ENCODE measurements at places on chromosomes 11 and 22.

DNA sequence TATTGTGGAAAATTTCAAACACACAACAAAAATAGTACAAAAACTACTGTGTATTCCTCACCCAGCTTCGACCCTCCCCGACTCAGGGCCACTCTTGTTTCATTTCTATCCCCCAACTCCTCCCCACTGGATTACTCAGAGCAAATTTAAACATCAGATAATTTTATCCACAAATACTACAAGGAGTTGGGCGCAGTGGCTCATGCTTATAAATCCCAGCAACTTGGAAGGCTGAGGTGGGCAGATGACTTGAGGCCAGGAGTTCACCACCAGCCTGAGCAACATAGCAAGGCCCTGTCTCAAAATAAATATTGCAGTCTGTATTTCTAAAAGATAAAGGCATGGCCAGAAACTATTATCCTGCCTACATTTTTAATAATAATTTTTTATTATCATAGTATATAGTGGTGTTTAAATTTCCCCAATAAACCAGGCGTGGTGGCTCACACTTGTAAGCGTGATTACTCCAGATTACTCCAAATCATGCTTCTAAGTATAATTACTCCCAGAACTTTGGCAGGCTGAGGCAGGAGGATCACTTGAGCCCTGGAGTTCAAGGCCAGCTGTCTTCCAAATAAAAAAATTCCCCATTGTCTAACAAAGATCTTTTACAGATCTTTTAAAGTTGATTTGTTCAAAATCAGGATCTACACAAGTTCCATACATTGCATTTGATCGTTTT is 39.8 kb downstream of the LRRC32 start:
- no peak for DNase-seq

GRCh38 chr11:18765554-18765953 is 26.0 kb downstream of the PTPN5 start:
- no peak for DNase-seq

DNA sequence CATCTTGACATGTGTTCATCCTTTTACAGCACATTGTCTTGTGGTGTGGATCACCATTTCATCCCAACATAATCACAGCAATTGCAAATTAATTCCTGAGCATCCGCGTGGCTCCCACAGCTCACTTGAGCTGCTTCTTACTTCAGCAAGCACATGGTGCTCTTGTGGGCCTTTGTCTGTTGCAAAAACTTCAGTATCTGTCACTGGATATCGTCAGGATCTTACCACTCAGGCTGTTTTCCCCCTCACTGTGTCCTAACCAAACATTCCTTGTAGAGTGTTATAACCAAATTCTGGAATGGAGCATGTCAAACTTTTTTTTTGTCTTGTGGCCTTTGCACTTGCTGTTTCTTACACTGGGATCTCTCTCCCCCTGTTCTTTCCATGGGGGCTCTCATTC is 683.1 kb upstream of the ARHGAP42 start:
- no peak for DNase-seq

DNA sequence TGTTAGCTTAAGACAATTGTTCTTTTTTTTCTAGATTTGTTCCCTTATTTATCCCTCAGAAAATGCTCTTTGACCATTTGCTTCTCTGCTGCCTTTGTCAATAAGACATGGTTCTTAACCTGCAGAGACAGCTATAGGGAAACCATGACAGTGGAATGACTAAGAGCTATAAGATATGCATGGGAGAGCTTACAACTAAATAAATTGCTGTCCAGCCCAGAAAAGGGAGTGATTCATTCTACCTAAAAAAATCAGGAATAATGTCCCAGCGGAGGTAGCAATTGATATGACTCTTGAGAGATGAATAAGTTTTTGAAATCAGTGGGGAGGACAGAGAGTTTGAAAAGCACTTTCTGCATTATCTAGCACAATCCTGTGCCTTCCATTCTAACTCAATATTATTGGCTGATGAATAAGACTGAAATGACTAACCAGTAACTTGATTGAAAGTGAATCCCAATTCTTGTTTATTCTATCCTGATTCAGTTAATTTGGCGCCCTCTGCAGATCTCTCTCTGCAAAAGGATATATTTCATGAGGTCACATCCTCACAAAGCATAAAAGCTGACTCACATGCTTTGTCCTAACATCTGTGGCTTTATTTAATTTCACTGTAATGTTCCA is 680.5 kb upstream of the API5 start:
- DNase-seq, result no peak

DNA sequence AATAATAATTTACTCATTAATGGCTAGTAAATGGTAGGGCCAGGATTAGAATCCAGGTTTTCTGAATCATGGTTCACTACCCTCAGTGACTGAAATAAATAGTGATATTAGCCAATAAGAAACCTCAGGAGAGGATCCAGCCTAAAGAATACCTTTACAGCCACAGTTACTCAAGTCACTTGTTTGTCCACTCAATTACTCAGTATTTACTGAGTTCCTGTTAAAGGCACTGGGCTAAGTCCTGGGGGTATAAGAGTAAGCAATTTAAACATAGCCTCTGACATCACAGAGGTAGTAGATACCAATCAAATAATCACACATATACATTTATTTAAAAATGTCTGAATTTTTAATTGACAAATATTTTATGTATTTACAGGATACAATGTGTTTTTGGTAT is 56.8 kb upstream of the GAB2 start:
- DNase-seq, result no peak

All from stimulated activated CD8-positive, alpha-beta memory T cell treated with anti-CD3 and anti-CD28 coated beads, Interleukin-2, amount 100 ng/mL, for 1 hour (primary cell).